Activated naive CD8-positive, alpha-beta T cell treated with anti-CD3 and anti-CD28 coated beads, Interleukin-2, amount 10 ng/mL, durations not matched to agents 7 days and 5 days (primary cell): ENCODE measurements at places on chromosomes 2 and 18. TPM values are rescaled to one million over a fixed set of nuclear protein-coding genes. Genes with fewer than 3 reads are reported as not detected.

PCARE gene
- total RNA-seq, result not detected

LONRF2 gene
- total RNA-seq, result 0.09 TPM

ASPRV1 gene
- 1.2 TPM for total RNA-seq

WDR12 gene
- total RNA-seq, result 35.1 TPM

DNMT3A gene
- 76.7 TPM for total RNA-seq

PHOSPHO2 gene
- total RNA-seq, result 6.0 TPM

- no peak for DNase-seq
Observed at GRCh38 chr2:230593765-230594164, 118.9 kb upstream of the CAB39 start.

DNA sequence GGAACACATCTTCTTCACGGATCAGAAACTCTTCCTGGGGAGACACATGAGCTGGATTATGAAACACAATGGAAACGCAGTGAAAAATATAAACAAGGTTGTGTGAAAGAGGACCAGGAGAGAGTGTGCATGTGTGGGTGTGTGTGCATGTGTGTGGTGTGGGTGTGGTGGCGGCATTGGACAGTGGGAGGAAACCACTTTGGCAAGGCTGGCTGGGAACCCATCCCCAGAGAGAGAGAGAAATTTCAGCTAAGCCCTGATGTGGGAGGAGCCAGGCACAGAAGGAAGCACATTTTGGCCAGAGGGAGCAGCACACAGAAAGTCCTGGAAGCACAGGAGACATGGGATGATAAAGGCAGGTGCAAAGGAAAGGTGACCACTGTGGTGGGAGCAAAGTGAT is 147.6 kb upstream of the COPS8 start:
- DNase-seq, result no peak

- DNase-seq, result no peak
Observed at GRCh38 chr2:179812501-179812900, 48.9 kb downstream of the ZNF385B start.

DNA sequence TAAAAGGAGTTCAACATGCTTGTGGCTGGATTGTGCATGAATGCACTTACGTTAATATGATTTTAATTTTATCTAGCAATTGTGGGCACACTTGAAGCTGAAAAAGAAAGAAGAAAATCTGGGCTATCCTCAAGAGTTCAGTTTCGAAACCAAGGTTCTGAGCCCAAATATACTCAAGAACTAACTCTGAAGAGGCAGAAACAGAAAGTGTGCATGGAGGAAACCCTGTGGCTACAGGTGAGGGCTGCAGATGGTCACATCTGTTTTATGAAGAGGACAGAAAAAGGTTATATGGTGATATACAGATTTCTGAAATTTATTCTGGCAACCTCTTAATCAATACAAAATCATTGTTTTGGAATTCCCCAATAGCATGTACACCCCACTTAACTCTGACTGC is 57.3 kb downstream of the ITGA6 start:
- no peak for DNase-seq

DNA sequence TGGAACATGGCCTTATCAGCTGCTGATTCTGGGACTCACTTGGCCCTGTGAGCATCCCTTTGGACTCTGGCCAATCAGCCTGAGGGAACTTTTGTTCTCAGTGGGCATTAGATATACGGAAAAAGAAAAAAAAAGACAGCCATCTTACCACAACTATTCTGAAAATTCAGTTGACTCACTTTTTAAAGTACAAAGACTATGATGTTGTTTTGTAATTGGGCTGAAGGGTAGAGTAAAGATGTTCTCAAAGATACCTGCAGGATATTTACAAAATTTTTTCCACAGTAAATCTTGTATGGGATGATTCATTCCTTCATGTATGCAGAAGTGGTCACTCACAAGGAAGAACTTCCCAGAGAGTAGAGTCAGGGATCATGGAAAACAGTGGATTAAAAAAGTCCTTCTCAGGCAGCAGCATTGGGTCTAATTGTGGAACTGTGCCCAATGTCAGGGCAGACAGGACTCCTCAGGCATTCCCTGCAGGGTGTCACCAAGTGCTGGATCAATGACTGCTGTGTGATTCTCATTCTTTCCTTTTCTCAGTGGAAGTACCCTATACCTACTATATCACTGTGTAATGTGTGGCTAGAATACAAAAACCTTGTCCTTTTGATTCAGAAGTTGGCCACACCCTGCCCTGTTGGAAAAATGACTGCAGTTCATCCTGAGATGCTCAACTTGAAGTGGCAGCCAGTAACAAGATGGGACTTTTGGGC is 35.4 kb downstream of the SULT1C4 start:
- DNase-seq, result no peak

DNA sequence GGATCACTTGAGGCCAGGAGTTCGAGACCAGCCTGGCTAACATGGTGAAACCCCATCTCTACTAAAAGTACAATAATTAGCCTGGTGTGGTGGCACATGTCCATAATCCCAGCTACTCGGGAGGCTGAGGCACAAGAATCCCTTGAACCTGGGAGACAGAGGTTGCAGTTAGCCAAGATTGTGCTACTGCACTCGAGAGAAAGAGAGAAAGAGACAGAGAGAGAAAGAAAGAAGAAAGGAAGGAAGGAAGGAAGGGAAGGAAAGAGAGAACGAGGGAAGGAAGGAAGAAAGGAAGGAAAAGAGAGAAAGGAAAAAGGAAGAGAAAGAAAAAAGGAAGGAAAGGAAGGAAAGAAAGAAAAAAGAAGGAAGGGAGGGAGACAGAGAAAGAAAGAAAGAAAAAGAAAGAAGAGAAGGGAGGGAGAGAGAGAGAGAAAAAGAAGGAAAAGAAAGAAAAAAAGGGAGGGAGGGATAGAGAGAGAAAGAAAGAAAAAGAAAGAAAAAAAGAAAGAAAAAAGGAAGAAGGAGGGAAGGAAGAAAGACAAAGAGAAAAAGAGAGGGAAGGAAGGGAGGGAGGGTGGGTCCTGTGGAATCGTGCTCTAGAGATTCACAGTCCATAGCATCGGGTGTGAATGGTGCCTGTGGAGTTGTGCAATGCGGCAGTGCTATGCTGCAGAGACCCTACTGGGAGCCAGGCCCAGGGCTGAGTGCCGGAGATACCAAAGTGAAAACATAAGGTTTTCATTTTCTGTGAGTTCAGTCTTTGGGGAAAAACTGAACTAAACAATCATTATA is 4.6 kb upstream of the SDC1 start:
- no peak for DNase-seq

- no peak for DNase-seq
Observed at GRCh38 chr2:128026448-128027277, 1.2 kb downstream of the SAP130 start.

DNA sequence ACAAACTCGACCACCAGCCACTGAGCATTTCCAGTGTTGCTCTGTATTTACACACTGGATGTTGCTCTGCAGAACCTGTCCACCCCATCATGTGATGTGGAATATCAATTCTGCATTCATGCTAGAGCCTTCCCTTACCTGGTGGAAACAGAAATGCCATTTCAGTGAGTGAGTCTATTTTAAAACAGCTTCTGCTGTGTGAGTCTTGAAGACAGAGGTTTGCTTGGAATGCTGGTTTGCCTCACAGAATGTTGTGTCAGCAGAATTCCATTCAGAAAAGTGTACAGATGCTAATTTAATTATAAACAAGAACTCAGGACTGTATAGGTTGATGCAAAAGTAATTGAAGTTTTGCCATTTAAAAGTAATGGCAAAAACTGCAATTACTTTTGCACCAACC is 118.3 kb downstream of the MAP3K20 start:
- no peak for DNase-seq

DNA sequence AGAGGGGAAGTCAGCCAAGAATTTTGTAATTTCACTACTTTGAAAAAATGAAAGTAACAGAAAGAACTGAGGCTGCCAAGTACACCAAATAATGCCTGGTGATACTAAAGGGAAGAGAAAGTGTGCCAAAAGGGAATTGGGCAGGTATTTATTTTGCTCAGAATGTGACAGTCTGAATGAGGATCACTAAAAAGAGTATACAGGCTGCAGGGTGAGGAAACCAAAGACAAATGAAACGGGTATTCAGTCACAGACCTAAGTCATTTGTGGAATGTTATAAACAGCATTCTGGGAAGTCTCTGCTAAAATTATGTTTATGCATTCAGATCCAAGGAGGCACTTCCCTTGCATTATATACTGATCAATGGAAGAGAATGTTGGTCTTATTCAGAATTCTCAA is 418.6 kb upstream of the SLC39A10 start:
- DNase-seq, result no peak

GRCh38 chr2:29123617-29124349 is 8.6 kb downstream of the CLIP4 start:
- DNase-seq, result no peak

GRCh38 chr2:205352593-205352992 is 329.7 kb upstream of the NRP2 start:
- no peak for DNase-seq
